ENCODE measurements at places on chromosomes 6 and 20.

DNA sequence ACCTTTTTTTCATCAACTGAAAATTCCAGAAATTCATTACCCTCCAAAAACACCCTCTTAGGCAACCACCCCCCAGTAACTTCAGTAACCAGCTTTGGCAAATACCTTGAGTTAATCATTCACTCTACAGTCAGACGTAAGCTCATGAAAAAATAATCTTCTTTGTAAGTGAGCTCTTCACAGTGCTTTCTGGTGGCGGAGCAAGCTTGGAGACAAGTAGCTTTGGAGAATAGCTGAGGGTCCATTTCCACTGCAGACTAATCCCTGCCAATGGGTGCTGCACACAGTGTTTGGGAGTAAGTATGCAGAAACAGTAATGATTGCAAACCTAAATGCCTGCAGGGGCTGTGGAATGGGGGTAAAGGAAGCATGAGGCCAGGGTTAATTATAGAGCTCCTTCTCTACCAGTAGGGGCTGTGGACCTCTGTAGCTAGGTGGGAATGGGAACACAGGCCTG is 56.8 kb upstream of the HINT3 start:
- DNase-seq = no peak

DNA sequence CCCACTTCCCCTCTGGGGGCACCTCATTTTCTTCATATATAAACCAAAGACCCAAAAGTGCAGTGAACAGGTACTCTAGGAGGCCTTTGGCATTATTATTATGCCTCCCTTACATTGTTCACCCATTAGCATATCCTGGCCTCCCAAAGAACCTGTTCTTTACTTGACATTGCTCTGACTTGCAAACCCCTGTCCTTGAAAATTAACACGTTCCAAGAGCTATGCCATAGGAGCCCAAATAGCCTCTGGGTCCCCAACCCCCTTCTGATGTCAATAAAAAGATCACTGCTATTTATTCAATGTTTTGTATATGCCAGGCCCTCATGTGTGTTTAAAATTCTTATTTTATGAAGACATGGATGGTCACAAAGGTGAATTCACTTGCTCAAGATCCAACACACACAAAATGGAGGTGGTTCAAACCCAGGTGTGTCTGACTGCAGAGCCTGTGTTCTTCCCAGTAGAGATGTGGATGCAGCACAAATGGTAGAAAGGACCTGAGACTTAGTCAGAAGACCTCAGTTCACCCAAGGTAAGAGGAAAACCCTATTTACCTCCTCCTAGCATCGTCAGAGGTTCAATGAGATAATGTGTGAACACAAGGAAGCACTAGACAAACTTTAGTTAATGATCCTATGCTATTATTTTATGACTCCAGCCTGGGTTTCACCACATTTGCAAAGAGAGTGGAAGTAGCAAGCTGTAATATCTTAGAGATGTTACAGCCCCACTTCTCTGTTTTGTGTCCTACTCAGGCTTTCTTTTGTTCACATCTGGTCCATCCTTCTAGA is 36.6 kb downstream of the BCL2L1 start:
- DNase-seq = no peak

GRCh38 chr6:42175860-42176259 is 2.7 kb downstream of the GUCA1A start:
- DNase-seq = no peak

DNA sequence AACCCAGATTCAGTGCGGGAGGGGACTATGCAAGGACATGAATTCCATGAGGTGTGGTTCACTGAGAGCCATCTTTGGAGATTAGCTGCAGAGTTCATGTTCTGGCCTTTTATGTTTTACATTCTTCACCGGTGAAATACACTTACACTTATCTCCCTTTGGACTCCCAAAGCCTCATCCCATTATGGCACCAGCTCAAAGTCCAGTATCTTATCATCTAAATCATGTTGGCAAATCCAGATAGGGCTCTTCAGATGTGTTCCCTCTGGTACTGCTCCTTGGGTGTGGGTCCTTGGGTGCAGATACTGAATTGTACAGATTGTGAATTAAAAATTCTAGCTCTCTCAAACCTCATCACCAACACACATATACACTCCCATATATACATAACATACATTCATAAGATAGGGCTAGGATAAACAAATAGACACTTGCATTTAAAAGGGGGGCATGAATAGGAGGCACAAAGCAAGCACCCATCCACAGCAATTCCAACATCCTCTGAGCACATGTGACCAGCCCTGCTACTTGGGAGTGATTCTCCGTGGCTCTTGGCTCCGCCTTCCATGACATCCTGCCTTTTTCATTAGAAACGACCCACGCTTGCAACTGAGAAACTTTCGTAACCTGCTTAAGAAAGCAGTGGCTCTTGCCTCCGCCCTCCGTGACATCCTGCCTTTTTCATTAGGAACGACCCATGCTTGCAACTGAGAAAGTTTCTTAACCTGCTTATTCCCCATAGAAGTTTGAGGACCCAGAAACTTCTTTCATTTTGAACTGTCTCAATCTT is 53.6 kb upstream of the LRRC1 start:
- DNase-seq = no peak

GRCh38 chr6:139429580-139430145 is 55.2 kb upstream of the CITED2 start:
- no peak for DNase-seq

- no peak for DNase-seq
These were observed 33.4 kb downstream of the TRAF3IP2 start for GRCh38 chr6:111572216-111572706.

DNA sequence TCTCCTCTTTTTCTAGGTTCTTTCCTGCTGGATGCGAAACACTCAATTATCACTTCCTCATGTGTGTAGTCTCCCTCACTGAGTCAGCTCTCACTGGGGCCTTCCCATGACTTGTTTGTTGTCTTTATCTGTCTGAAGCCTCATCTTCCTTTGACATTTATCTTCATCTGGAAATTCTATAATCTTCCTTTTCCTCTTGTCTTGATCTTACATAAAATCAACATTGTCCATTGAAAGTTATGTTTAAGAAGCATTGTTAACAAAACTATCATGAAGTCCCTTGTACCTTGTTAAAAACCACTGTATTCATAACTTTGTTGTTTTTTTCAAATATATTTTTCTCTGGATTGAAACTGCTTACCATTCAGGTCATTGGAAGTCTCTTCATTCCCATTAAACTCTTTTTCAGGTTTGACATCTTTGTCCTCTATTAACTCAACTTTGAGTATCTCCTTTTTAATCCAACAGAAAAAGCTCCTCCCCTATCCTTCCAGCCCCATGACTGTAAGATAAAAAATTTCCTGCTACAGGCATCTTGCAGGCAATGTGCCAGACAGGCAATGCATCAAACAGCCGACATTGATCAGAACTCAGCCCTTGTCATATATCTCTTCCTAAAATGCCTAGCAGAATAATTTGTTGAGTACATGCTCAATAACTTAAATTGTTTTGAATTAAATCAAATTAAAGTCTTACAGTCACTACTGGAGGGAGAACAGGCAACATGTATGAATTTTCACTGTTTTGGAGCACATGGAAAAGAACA is 34.8 kb downstream of the MYLIP start:
- DNase-seq = no peak

- DNase-seq = no peak
These were observed 49.3 kb downstream of the ELOVL5 start for GRCh38 chr6:53299331-53300005.

GRCh38 chr6:82078286-82078908 is 169.1 kb downstream of the IBTK start:
- no peak for DNase-seq
